Pons (tissue), 1 donor: ENCODE measurements at places on chromosomes 6 and 20.

DNA sequence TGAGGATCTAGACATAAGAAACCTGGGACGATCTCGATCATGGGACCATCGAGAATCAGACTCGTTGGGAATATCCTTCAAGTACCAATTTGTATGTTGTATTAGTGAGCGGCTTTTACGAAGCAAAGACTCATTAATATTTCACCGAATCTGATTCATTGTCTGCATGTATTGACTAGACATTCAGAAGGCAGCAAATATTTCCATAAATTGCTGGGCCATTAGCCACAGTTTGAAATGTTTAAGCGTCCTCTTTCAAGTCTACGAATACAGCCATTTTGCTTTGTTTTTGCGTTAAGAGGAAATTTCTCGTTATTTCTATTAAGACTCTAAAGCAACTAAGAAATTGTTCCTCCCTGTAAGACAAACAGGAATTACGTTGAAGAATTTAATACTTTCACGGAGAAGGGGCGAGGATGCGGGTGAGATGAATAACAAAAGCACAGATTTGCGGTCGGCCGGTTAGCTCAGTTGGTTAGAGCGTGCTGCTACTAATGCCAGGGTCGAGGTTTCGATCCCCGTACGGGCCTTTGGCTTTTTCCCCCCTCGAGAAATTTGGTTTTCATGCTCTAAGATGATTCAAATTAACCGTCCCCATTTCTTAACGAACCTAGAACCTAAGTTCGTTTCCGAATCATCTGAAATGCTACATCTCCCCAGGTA lies 18.5 kb downstream of the POM121L2 start:
- no peak for DNase-seq

DNA sequence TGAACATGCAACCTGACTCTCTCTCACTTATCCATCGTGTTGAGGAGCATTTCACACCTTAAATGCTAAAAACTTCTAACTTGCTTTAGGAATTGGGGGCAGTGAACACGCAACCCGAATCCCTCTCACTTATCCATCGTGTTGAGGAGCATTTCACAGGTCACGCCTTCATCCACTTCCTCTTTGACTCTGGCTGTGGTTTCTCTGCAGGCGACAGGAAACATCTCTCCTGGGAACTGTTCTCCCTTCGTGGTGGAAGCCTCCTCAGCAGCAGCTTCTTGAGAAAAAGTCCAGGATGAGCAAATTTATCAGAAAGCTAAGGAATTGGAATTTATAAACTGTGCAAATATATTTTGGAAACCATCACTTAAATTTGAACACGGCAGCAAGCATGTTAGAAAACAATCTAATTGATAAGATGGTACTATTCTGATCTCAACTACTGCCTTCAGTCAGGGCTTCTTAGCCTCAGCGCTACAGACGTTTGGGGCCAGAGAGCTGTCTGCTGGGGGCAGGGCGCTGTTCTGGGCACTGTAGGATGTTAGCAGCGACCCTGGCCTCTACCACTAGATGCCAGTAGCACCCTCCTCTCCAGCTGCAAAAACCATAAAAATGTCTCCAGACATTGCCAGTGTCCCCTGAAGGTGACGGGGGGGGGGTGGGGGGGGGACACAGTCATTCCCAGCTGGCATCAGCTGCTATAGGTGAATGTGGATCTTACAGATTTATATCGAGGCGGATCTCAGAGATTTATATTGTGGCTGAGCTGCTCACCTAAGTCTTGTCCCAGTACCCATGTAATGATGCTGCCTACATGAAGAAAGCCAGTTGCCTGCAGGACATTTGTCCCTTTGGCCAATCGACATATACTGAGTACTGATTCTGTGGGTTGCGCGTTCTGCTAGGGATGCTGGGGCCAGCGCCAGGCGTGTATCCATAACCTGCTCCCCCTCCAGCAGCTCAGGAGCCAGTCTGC lies 26.2 kb downstream of the CTCFL start:
- DNase-seq, result peak; percentile 31

GRCh38 chr20:32670773-32671455 lies 2.8 kb downstream of the C20orf203 start:
- DNase-seq, result no peak

- DNase-seq, result peak; percentile 13
Measured at GRCh38 chr20:61640131-61640870, 388.2 kb downstream of the CDH4 start.

DNA sequence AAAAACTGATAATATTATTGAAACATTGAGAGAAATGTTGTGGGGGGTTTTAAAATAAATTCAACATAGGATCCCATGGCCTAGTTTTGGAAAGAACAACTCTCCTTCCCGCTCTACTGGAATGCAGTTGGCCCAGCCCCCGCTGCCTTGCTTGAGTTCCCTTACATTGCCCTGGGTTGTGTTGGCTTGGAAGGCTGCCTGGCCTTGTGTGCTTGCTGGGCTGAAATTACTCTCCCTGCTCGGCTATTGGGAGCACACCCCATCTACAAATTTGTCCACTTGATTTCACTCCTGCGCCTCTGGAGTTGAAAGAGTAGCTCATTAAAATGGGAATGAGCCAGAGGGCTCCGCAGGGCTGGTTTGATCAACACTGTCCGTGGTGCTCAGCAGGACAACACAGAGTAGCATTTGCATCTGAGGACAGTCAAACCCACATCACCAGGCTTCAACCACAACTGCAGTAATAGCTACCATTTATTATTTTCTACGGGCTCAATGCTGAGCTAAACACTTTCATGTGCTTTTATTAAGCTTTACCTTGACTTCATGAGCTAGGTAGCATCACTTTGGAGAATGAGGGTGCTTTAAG lies 35.2 kb downstream of the DOK5 start:
- peak; percentile 20 for DNase-seq

- no peak for DNase-seq
Measured at GRCh38 chr20:41783423-41784208, 165.4 kb upstream of the CHD6 start.

- no peak for DNase-seq
Measured at GRCh38 chr20:8735674-8736073, 333.2 kb upstream of the PLCB4 start.

- no peak for DNase-seq
Measured at GRCh38 chr6:134510142-134510541, 192.2 kb upstream of the SGK1 start.

GRCh38 chr6:112470376-112470775 lies 123.2 kb downstream of the RFPL4B start:
- no peak for DNase-seq

- DNase-seq, result no peak
Measured at GRCh38 chr20:37955511-37955910, 52.6 kb downstream of the VSTM2L start.

GRCh38 chr20:55449091-55449490 lies 556.2 kb downstream of the CBLN4 start:
- no peak for DNase-seq

DNA sequence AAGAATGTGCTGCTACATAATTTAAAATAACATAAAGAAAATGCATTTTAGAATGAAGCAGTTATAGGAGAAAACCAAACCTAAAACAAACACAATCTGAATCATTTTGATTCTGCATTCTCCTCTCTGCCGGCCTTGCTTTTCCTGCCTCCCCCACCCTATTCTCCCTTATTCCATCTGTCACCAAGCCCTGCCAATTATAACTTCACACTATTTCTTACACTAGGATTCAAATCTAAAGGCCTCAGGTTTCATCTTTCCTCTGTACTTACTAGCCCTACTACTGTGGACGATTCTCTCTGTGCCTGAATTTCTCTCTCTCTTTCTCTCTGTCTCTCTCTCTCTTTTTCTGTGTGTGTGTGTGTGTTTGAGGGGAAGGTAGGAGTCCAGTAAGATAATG lies 18.7 kb upstream of the PRIM2 start:
- no peak for DNase-seq

- DNase-seq, result no peak
Measured at GRCh38 chr6:14582749-14583148, 465.2 kb downstream of the CD83 start.

DNA sequence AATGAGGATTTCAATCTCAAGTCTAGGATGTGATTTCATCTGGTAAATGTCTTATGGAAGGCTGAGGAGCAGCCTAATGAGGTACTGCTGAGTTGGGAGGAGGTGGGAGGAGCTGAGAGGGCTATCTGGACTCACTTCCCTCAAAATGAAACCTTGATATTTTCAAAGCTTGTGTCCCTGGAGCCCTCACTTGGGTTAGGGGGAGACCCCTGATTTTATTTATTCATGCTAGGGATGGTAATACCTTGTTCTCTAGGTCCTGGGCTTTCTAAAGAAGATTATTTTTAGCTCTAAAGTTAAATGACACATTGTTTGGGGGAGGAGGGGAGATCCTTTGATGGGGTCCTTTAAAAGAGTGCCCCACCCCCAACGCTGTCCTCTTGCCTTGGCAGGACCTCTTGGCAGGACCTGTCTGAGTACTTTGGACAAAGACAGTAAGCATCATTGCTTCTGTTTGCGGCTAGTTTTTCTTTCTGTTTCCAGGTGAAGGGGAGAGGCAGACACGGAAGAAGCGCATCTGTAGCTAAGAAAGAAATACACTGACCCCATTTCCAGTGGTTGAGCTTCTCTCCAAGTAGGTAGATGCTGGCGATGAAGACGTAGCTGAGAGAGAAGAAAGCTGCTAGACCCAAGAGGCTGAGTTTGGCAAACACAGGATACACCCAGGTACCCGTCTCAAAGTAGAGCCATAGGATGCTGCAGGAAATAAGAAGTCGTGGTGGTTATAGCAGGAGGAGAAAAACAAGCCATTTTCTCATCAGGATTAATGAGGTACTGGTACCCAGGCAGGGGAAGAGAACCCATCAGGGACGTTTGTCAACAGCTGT lies 55.6 kb downstream of the ADTRP start:
- no peak for DNase-seq

DNA sequence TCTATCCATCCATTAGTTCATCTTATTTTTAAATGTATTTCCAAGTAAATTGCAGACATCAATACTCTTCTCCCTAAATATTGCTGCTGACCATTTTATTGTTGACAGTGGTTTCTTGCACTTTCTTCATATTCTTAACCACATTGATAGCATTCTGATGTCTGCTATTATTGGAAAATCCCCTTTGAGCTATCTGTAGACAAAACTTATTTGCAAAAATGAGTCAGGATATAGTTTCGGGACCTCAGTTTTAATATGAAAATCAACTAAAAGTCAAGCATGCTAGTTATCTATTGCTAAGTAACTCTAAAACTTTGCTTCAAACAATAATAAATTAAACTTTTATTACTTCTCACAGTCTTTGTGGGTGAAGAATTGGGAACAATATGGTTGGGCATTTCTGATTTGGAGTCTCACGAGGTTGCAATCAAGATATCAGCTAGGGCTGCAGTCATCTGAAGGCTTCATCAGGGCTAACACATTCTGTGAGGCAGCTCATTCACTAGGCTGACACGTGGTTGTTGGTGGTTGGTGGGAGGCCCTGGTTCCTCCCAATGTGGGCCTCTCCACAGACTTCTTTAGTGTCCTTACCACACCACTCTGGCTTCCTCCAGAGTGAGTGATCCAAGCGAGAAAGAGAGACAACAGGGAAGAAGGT lies 32.7 kb downstream of the CD109 start:
- no peak for DNase-seq

- no peak for DNase-seq
Measured at GRCh38 chr6:76438768-76439167, 366.3 kb upstream of the IMPG1 start.

- DNase-seq, result no peak
Measured at GRCh38 chr20:25606094-25606695, 17.6 kb downstream of the NANP start.

DNA sequence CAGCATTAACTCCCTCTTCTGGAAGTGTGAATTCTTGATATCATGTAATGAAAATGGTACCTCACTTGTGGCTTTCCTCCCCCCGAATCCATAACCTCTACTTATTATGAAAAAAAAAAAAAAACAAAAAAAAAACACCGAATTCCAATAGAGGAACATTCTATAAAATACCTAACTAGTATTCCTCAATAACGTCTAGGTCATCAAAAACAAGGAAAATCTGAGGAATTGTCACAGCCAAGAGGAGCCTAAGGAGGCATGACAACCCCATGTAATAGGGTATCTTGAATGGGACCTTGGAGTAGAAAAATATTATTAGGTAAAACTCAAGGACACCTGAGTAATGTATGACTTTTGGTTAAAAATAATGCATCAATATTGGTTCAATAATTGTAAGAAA lies 38.9 kb upstream of the POLR1H start:
- DNase-seq, result no peak

DNA sequence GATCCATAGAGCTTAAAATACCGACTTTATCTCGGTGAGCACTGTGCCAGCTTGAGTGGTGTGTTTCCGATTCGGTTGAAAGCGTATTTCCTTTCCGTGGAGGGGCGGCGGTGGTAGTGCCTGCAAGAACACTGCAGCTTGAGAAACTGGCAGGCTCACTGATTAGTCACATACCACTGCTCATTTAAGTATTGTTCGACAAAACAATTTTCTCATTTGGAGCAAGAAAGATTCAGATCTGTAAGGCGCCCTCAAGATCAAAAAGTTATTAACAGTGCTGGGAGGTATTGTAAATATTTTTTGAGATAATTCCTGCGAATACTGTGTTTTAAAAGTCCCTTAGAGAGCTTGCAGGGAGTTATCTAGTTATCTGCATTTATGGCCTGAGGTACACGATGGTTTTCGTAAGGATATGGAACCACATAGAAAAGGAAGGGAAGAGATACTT lies 1.3 kb downstream of the MAPK14 start:
- DNase-seq, result peak; percentile 56

GRCh38 chr20:63138855-63139341 lies 77.0 kb downstream of the YTHDF1 start:
- no peak for DNase-seq

DNA sequence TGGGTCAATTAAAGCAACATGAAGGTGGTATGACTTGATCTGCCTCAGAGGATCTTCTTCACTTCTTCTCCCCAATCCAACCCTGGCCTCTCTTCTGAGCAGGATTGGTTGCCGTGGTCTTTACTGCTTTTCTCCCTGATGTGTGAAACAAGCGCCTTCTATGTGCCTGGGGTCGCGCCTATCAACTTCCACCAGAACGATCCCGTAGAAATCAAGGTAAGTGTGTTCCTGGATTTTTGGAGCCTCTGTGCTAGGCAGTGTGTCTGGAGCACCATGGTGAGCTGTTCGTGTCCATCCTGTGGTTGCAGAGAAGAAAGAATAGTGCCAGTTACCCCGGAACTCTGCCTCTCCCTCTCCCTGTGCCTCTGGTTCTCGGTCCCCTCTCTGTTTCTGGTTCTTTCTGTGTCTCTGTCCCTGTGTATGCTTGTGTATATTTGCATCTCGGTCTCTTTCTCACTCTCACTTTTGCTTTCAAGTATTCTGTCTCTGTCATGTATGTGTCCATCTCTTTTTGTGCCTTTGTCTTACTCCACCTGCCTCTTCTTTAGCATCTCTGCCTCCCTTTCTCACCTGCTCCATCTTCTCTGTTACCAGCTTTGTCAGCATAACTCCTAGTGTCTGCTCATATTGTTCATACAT lies 23.5 kb downstream of the TM9SF4 start:
- DNase-seq, result no peak

GRCh38 chr6:44064089-44064947 lies 62.9 kb downstream of the MRPL14 start:
- no peak for DNase-seq

GRCh38 chr6:97963193-97963592 lies 680.2 kb upstream of the MMS22L start:
- DNase-seq, result no peak

DNA sequence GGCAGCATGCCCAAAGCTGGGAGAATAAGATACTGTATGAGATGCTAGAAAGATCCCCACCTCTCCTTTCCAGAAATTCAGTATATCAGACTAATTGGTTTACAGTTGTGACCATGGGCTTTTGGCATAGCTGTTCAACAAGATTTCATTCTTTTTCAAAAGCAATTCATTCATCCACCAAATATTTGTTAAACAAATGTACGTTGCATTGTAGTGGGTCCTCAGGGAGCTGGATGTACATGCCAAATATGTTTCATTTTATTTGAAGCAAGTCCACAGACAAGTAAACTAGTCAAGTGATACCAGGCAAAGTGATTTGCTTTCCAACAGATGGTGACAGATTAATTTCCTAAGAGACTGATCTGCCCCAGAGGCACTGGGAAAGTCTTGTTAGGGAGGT lies 85.8 kb upstream of the ESR1 start:
- no peak for DNase-seq
